Stimulated activated CD4-positive, alpha-beta T cell treated with anti-CD3 and anti-CD28 coated beads, Interleukin-2, amount 100 ng/mL, for 4 hours (primary cell): ENCODE measurements at places on chromosomes 7 and 10.

DNA sequence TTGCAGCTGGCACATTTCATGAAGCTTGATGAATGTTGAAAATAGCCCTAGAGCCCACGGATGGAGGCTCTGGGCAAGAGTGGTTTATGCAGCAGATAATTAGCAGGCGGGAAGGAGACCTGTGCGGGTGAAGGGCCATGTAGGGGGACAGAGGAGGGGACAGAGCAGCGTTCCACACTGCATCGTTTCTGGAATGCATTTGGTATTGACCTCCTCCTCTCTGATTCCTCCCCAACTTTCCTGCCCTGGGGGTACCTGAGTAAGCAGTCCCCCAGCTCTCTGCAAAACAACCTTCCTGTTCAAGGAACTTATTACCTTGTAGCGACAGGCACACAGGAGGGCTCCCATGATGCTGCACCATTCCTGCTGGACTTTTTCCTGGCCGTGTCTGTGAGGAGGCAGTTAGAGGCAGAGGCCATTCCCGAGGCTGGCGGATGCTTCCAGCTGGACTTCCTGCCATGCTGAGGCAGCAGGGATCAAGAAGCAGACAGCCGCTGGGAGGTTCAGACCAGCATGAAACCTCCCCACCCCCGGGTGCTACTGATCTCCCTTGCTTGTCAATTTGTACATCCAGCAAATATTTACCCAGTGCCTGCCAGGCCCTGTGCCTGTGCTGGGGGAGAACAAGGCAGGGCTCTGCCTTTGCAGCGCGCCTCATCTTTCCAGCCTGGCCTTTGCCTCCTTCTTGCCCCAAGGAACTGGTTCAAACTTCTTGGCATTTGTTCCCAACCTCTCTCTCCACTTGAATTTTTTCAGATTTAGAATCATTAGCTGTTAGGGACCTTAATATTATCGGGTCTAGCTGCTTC is 28.7 kb downstream of the SLC29A3 start:
- no peak for DNase-seq

DNA sequence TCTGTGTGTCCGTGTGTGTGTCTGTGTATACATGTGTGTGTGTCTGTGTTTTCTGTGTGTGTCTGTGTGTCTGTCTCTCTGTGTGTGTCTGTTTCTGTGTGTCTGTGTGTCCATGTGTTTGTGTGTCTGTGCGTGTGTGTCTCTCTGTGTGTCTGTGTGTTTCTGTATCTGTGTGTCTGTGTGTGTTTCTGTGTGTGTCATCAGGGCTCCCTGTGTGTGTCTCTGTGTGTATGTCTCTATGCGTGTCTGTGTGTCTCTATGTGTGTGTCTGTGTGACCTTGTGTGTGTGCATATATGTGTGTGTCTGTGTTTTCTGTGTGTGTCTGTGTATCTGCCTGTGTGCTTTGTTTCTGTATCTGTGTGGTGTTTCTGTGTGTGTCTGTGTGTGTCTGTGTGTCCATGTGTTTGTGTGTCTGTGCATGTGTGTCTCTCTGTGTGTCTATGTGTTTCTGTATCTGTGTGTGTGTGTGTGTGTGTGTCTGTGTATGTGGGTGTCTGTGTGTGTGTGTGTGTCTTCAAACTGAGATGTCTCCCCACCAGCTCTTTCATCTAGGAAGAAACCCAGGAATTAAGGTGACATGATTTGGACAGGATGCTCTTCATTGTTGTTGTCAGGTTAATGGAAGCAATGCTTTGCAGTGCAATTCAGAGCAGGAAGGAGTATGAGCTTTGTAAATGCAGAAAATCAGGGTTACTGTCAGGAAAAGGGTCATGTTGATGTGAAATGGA is 20.7 kb upstream of the PPIF start:
- no peak for DNase-seq

DNA sequence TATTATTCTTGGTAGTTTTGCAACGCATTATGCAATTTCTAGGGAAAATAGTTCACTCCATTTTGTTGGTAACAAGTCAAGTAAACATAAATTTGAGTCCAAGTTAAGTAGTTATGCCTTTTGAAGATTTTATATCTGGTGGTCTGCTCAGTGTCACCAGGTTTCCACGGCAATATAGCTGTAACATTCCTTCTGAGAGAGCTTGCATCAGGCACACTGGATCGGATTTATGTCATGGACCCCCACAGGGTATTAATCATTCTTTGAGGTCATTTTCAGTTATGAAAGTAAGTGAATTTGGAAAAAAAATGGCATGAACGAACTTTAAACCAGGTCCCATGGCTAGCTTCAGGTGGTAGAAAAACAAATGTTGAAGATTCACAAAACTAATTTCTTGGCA is 136.3 kb downstream of the POLR1F start:
- no peak for DNase-seq

DNA sequence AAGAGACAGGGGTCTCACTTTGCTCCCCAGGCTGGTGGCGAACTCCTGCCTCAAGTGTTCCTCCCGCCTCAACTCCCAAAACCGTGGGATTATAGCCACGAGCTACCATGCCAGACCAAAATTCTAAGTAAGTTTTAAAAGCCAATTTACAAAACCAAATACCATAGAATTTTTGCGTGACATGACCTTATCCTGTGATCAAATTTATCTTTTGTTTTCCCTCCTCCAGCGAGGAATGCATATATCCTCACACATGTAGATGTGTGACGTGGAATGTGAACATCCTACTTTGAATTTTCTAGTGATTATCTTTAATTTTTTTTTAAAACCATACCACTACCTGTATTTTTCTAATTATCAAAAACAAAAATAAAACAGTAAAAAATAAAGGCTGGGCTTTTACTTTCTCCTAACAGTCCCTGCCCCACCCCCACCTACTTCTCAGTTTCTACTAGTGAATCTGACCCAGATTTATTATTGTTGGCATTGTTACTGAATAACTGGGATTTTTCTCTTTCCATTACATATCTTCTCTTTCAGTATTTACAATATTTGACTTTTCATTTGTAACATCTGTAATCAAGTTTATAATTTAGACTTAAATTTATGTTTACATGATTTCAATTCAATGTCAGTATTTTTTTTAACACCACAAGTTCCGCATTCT is 26.0 kb downstream of the CYTH3 start:
- DNase-seq = no peak

DNA sequence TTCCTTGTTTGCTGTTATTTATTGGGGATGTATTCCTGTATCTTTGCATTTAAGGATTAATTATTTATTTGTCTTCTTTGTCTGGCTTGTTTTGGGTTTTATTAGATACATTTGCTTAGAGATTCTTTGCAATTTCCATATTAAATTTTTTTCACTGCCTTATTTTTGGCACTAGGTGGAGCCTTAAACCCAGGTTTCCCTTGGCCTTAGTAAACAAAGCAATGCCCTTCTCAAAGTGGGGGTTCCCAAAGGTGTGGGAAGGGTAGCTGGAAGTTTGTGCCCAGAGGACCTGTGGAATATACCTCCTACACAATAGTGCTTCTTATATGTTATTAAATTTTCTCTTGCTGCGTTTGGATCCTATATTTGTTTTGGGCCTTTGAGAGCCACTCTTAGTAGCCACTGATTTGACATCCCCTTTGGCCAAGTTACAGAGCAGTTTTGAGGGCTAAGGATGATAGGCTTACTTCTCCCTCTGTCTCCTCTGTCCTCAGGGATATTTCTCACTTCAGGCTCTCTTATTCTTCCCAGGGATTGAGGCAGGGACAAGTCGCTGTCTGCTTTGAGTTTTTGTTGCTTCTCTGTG is 162.3 kb downstream of the ITGB1 start:
- no peak for DNase-seq

DNA sequence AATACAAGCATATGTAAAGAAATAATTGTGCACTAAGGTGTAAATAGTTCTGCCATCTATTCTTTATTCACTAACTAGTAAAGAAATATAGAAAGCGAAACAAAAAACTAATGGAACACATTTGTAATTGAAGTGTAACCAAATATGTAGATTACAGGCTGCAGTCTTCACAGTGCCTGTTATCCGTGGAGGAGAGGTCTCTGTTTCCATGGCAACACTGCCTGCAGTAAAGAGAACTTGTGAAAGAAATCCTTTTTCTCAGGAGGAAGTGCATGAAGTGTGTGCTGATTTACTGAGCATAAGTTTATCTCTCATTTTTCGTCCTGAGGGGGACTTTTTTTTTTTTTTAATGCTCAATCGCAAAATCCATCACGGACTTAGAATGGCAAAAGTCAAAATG is 102.5 kb downstream of the APBB1IP start:
- DNase-seq = no peak

DNA sequence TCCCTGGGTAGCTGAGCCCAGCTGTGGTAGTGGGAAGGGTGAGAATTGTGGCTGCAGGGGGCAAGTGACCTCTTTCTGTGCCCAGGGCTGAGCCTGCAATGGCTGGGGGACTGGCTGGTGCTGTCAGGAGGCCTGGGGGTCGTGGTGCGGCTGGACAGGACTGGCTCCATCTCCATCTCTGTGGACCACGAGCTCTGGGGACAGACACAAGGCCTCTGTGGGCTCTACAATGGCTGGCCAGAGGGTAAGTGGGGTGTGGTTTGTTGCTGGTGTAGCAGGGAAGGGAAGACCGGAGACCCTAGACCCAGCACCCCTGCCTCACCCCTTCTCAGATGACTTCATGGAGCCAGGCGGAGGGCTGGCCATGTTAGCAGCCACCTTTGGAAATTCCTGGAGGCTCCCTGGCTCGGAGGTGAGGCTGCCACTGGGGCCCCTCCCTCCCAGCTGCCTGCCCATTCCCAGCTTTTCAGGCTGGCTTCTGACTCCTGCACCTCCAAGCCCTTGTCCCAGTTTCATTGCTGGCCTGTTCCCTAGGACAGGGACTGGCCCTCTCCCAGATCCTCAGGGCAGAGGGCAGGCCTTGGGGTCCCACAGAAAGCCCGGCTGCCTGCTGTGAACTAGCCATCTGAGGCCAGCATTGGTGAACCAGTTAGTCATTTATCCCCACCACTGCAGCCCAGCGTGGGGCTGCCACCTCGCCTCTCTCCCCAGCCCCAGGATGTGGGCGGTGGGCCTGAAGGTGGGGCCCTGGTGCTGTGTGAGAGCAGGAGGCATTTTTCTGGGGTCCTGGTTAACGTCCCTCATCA is 5.5 kb upstream of the ZNF467 start:
- DNase-seq = no peak

DNA sequence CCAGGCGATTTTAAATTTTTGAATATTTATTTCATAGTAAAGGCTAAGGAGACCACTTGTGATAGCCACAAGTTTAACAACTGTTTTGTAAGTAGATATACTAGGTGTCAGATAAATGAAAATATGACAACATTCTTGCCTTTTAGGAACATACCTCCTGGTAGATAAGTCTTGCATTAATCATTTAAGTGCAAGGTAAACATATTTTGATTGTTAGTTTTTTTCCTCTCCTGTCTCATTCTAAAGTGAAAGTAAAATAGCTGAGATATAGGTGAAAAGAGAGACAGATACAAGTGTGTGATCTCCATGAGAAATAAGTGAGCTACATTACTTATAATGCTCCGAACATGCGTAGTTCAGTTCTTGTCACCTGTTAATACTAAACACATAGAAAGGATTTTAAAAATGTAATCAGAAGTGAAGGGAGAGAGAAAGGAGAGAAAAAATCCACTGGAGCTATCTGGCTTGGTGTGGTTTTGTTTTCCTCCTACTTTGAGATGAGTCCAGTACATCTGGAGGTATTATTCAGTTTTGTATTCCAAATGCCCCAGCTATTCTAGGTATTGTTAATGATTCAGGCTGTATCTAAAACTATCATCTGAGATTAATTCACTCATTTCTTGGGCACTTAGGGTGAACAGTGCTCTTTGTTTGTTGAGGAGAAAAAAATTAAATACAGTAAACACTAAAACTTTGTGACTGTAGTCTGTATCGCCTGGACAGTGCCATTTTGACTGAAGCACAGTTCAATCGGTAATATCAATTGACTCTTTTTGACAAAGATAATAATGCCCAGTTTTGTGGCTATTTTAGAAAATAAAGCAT is 21.2 kb downstream of the GLCCI1 start:
- no peak for DNase-seq

DNA sequence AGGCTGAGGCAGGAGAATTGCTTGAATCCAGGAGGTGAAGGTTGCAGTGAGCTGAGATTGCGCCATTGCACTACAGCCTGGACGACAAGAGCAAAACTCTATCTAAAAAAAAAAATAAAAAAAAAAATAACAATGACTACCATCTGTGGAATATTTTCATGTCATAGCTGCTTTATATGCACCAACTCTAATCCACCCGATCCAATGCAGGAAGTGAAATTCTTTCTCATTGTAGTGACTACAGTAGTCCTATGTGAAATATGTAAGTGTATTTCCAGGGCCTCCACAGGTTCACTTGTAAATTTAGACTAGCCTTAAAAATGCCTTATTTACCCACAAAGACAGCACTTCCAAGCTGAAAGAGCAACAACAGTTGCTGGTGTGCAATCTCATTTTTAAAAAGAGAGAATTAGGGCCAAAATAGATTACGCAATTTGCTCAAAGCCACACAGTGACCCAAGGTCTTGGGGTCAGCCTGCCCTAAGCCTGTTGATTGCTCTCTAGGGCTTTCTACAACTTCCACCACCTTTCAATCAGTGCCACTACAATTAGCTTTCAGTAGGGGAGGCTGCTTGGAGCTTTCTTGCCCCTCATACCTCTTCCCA is 25.8 kb upstream of the EGFR start:
- DNase-seq = no peak

GRCh38 chr7:20374399-20374798 is 43.7 kb downstream of the ITGB8 start:
- no peak for DNase-seq

- DNase-seq = no peak
Measured at GRCh38 chr10:128178302-128178958, 52.2 kb upstream of the MKI67 start.

DNA sequence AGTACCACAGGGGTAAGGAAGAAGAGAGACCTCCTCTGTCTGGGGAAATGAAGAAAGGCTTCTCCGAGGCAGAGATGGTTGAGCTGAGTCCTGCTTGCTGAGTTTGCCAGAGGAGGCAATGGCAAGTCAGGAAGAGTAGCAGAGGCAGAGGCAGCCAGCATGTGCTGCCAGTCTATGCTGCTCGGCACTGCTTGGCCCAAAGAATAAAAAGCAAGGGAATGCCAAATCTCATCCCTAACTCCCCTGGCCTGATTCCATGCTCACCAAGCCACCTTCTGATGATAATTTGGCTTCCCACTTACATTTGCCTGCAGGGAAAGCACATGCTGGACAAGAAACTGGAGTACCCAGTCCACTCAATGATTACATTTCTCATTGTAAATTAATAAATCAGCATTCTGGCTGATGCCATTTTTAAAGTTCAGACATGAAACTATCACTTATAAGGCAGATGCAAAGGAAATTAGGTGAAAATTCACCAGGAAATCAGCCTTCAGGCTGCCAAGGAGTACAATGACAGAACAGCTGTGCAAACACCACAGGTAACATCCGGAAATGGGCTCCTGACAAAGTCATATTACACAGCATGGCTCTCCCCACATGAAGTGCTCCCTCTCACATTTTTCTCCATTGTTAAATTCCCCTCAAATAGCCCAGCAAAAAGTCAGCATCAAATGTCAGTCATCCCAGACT is 245.9 kb downstream of the MTERF1 start:
- no peak for DNase-seq
